ENCODE measurements at places on chromosomes 2 and 18. TPM values are rescaled to one million over a fixed set of nuclear protein-coding genes. Genes with fewer than 3 reads are reported as not detected.

SNTG2 gene
- total RNA-seq = not detected

MYCN gene
- total RNA-seq = 0.18 TPM

ZBTB7C gene
- not detected for total RNA-seq

EGR4 gene
- 0.28 TPM for total RNA-seq

FBXO15 gene
- total RNA-seq = 0.50 TPM

DOK6 gene
- not detected for total RNA-seq

MEIS1 gene
- 2.0 TPM for total RNA-seq

CD28 gene
- 3.5 TPM for total RNA-seq

SLC9A2 gene
- not detected for total RNA-seq

SLC30A3 gene
- not detected for total RNA-seq

CCL20 gene
- total RNA-seq = not detected

CHRNG gene
- total RNA-seq = not detected

RBKS gene
- total RNA-seq = 11.5 TPM

CYP1B1 gene
- 1.4 TPM for total RNA-seq

All from natural killer cell (primary cell).